ENCODE measurements at places on chromosomes 3 and 15. TPM values are rescaled to one million over a fixed set of nuclear protein-coding genes. Genes with fewer than 3 reads are reported as not detected.
A peak's percentile ranks its signal among the peaks of the same experiment; 100 is the strongest.

Gene ATP10A
- polyA plus RNA-seq = 0.66 TPM

Gene SLC12A8
- polyA plus RNA-seq = 6.9 TPM

Gene CLSTN2
- 0.10 TPM for polyA plus RNA-seq

Gene CHDH
- 2.3 TPM for polyA plus RNA-seq

Gene RLBP1
- not detected for polyA plus RNA-seq

DNA sequence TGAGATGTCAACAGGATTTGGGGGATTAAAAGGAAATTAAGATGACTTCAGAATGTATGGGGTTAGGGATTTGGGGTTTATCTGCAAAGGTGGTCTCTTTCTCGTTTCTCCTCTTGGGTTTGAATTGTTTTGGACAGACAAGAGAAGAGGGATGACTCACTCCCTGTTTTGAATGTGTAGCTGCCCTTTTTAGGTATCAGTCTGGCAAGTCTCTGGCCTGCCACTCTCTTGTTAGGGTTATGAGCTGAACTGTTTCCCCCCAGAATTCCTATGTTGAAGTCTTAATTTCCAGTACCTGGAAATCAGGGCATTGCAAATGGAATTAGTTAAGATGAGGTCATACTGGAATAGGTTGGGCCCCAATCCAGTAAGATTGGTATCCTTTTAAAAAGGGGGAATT is 291.7 kb downstream of the MEX3B start:
- H3K36me3 ChIP-seq = no peaks in the 10 kb centered on the region
- H3K27ac ChIP-seq = 0 out of 2 replicates have a peak overlapping the region, but pooled peaks have one; percentile 4
- H3K4me3 ChIP-seq = no peak overlapping the region
- H3K4me1 ChIP-seq = peaks cover 40% of the 10 kb centered on the region
- H3K27me3 ChIP-seq = no peaks in the 10 kb centered on the region

GRCh38 chr3:86923071-86923491 is 67.9 kb downstream of the VGLL3 start:
- no peak overlapping the region for H3K27ac ChIP-seq
- H3K4me1 ChIP-seq = peaks cover 33% of the 10 kb centered on the region
- DNase-seq = no peak
- H3K4me3 ChIP-seq = no peak overlapping the region

- peak; percentile 28 for DNase-seq
- H3K27ac ChIP-seq = no peak overlapping the region
- no peak overlapping the region for H3K4me3 ChIP-seq
- no peaks in the 10 kb centered on the region for H3K27me3 ChIP-seq
- H3K4me1 ChIP-seq = no peaks in the 10 kb centered on the region
- no peaks in the 10 kb centered on the region for H3K36me3 ChIP-seq
These were observed 67.1 kb upstream of the SEC13 start for GRCh38 chr3:10387881-10388609.

- H3K4me1 ChIP-seq = no peaks in the 10 kb centered on the region
- H3K27ac ChIP-seq = peak overlapping the region; percentile 24
- peaks cover 4% of the 10 kb centered on the region for H3K36me3 ChIP-seq
- DNase-seq = no peak
- no peaks in the 10 kb centered on the region for H3K27me3 ChIP-seq
These were observed 38.6 kb downstream of the MGA start for GRCh38 chr15:41698779-41699178.

DNA sequence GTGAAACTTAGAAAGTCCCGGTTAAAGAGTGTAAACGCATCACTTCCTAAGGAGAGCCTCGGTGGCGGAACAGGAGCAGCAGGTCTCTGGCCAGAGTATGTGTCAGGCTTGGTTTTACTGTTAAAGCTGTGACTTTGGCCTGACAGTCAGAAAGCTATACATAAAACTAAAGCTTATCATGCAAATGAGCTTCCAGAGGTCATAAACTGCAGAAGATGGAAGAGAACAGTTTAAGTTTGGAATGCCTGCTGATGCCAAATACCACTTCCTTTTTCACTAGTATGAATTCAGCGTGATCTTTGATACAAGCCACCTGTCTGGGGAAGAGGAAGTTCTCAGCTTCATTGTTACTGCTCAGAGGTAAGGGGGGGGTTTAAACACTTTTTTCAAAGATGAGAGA is 125.1 kb upstream of the CTDSPL start:
- no peak overlapping the region for H3K4me3 ChIP-seq
- no peak overlapping the region for H3K27ac ChIP-seq
- no peaks in the 10 kb centered on the region for H3K4me1 ChIP-seq
- no peaks in the 10 kb centered on the region for H3K36me3 ChIP-seq
- no peak for DNase-seq

DNA sequence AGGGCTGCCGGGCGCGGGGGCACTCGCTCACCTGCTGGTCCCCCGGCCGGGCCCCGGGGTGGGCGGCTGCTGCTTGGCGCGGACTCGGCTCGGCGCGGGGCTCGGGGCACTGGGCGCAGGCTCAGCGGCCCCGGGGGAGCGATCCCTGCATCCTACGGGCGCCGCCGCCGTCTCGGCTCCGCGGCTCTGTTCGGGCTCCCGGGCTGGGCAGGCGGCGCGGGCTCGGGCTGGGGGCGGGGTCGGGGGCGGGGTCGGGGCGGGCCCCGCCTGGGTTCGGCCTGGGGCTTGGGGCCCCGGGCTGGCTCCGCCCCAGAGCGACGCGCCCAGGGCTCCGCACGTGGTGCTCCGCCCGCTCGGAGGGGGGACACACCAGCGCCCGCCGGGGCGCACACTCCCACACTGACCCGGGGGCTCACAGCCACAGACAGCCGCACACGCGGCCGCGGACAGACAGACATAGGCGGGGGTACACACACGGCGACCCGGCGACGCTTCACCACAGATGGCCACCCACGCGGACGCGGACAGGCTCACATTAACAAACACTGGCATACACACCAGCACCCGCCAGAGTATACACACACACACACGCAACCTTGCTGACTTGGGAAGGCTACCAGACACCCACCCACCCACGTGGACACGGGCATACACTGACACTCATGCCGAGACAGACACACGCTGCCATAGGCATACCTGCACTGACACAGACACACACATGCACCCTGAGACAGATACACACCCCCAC is at the start of gene SCN5A:
TSS of gene SCN5A (minus strand) at position 188 of the 748 bp plus-strand sequence. CDS start 16,380 bp downstream, outside the sequence.
- peak; percentile 73 for DNase-seq
- peaks cover 11% of the 10 kb centered on the region for H3K4me1 ChIP-seq
- no peak within 1 kb of the TSS for H3K27ac ChIP-seq
- peaks cover 47% of the 10 kb centered on the region for H3K27me3 ChIP-seq

- no peak overlapping the region for H3K4me3 ChIP-seq
- DNase-seq = no peak
- H3K27me3 ChIP-seq = no peaks in the 10 kb centered on the region
- no peak overlapping the region for H3K27ac ChIP-seq
These were observed 484.5 kb upstream of the NR2F2 start for GRCh38 chr15:95845862-95846515.

GRCh38 chr15:79922512-79923078 is 25.8 kb upstream of the MTHFS start:
- H3K27me3 ChIP-seq = no peaks in the 10 kb centered on the region
- H3K27ac ChIP-seq = peak overlapping the region; percentile 97
- peak; percentile 77 for DNase-seq
- H3K4me1 ChIP-seq = peaks cover 7% of the 10 kb centered on the region

GRCh38 chr3:67109651-67110204 is 111.6 kb downstream of the KBTBD8 start:
- H3K27me3 ChIP-seq = no peaks in the 10 kb centered on the region
- DNase-seq = peak; percentile 87
- H3K4me3 ChIP-seq = no peak overlapping the region

DNA sequence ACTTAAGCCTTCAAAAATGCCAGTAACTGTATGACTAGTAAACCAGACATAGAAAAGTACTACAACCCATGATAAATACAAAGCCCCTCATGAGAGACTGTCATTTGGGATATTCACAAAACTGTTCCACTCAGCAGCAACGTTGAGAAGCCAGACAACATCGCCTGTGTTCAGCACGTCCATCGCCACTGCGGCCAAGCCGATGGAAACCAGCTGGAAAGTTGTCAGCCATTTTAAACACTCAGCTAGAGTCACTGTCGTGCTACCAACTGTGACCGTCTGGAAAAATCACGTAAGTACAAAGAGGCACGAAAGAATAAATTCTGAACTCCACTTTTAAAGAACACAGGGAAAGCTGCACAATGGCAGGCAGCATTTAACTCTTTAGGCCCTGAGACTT is 340.7 kb upstream of the WNT5A start:
- H3K36me3 ChIP-seq = no peaks in the 10 kb centered on the region
- H3K4me3 ChIP-seq = no peak overlapping the region
- no peak overlapping the region for H3K27ac ChIP-seq

GRCh38 chr15:62658498-62658897 is 384.0 kb upstream of the TPM1 start:
- no peak for DNase-seq
- no peaks in the 10 kb centered on the region for H3K27me3 ChIP-seq
- no peaks in the 10 kb centered on the region for H3K4me1 ChIP-seq
- H3K36me3 ChIP-seq = no peaks in the 10 kb centered on the region
- no peak overlapping the region for H3K27ac ChIP-seq
- H3K4me3 ChIP-seq = no peak overlapping the region

DNA sequence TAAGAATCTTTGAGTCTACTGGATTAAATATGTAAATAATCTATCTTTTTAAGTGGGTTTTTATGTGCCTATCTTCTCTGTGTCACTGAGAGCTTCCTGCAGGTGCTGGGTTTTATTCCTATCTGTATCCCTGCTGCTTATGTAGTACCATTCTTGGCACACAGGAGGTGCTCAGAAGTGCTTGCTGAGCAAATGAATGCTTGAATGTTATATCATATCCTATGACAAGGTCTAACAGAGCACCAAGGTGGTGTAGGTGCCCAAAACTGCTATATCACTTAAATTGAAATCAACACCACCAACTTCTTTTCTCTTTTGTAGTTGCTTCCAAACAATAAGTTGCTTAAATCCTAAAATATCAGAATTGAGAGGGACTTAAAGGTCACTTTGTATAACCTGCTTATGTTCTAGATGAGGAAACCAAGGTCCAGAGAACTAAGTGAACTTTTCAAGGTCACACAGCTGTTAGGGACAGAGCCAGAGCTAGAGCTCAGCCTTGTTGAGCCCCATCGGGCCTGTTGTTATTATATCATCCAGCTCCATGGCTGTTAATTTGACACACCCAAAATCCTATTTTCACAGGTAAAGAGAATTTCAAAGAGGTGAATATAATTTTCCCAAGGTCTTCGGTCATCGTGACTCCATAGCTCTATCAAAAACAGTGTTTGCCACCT is 46.0 kb downstream of the CCNL1 start:
- no peak overlapping the region for H3K27ac ChIP-seq
- H3K27me3 ChIP-seq = no peaks in the 10 kb centered on the region
- peak; percentile 42 for DNase-seq
- H3K36me3 ChIP-seq = no peaks in the 10 kb centered on the region

DNA sequence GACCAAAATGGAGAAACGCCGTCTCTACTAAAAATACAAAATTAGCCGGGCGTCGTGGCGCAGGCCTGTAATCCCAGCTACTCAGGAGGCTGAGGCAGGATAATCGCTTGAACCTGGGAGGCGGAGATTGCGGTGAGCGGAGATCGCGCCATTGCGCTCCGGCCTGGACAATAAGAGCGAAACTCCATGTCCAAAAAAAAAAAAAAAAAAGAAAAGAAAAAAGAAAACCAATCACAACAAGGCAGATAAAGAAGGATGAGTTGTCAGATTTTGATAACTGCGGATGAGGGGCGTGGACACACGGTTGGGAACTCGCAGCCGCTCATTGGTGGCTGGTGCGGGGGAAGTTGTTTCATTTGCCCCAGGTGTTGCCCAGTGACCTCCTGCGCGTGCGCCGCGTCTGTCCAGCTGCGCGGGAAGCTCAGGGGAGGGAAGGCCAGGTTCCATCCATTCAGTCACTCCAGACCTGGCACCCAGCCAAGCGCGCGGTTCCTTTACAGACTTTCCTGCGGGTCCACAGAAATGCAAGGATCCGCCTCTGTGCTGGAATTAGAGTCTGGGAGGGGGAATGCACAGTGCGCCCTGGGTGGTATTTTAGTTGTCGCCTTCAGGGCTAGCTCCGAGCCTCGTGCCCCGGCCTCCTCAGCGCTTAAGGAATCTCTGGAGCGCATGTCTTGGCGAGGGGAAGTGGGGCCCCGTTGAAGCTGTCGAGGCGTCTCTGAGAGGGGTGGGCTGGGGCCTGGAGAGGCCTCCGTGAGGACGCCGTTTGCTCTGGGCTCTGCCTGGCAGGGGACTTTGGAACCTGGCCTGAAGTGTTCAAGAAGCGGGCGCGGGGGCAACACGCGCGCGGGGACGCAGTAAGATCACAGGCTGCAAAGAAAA is 708 bp upstream of the GCHFR start:
- peak overlapping the region; percentile 83 for H3K4me3 ChIP-seq
- H3K27ac ChIP-seq = peak overlapping the region; percentile 59
- DNase-seq = peak; percentile 73

- no peaks in the 10 kb centered on the region for H3K4me1 ChIP-seq
- no peaks in the 10 kb centered on the region for H3K36me3 ChIP-seq
- peak; percentile 51 for DNase-seq
- H3K4me3 ChIP-seq = no peak overlapping the region
- no peaks in the 10 kb centered on the region for H3K27me3 ChIP-seq
- H3K27ac ChIP-seq = no peak overlapping the region
These were observed 5.6 kb downstream of the TIGIT start for GRCh38 chr3:114299421-114299820.

- no peak overlapping the region for H3K4me3 ChIP-seq
- no peaks in the 10 kb centered on the region for H3K36me3 ChIP-seq
- no peak for DNase-seq
- H3K27me3 ChIP-seq = no peaks in the 10 kb centered on the region
These were observed 155.7 kb downstream of the B3GALNT1 start for GRCh38 chr3:160949460-160949859.

DNA sequence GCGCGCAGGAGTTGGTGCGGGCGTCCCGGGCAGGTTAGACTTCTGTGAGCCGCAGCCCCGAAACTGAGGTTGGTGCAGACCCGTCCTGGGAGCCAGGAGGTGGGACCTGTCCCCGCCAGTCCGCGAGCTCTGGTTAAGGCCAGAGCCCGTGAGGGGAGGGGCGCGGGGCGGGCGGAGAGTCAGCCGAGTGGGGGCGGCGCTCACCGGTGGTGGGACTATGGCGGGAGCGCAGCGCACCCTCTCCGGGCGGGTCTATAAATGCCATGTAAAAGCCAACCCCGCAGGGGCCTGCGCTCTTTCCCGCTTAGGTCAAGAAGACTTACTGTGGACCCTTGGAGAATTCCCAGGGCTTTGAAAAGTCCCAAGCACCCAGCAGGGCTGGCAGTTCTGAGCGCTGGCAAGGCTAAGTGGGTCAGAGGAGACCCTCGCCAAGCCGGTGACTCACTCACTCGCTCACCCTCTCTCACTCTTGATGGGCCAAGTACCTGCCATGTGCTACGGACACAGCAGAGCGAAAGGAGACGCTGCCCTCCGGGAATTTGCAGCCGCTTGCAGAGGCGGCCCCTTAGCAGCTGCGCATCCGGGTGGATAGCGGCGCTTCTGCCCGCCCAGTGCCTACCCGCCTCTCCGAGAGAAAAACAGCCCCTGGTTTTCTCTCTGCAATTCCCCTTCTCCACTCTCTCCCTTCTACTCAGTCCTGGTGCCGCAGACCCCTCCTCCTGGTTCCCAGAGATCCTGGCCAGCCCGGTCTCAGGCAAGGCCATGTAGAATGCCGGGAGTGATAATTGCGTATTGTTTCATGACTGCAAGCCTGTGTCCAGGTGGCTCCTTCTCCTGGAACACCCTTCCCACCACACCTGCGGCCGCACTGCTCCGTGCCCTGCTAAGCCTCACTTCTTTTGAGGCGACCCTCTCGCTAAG is at the start of gene ALDH1L1:
TSS of gene ALDH1L1 (minus strand) at position 110 of the 921 bp plus-strand sequence. CDS start 19,607 bp downstream, outside the sequence.
- no peaks in the 10 kb centered on the region for H3K4me1 ChIP-seq
- peak; percentile 75 for DNase-seq
- H3K27me3 ChIP-seq = peaks cover 45% of the 10 kb centered on the region
- H3K27ac ChIP-seq = no peak within 1 kb of the TSS

GRCh38 chr3:150609988-150610387 is 6.9 kb downstream of the SELENOT start:
- H3K36me3 ChIP-seq = no peaks in the 10 kb centered on the region
- H3K4me1 ChIP-seq = peaks cover 27% of the 10 kb centered on the region
- DNase-seq = no peak
- H3K27me3 ChIP-seq = no peaks in the 10 kb centered on the region
- H3K4me3 ChIP-seq = no peak overlapping the region
